Myometrial cell (primary cell): ENCODE measurements at places on chromosomes 1 and 21. TPM values are rescaled to one million over a fixed set of nuclear protein-coding genes. Genes with fewer than 3 reads are reported as not detected.

Gene NBPF6
- not detected in 2 replicates for total RNA-seq

Gene G0S2
- 57.6 and 76.7 TPM in 2 replicates for total RNA-seq

Gene IQCC
- 1.4 and 2.1 TPM in 2 replicates for total RNA-seq

Gene TGFB2
- 2.3 and 3.0 TPM in 2 replicates for total RNA-seq

Gene MAPKAPK2
- 50.3 and 53.9 TPM in 2 replicates for total RNA-seq

Gene CFHR1
- 0.29 TPM in 1 of 2 replicates, not detected in the other for total RNA-seq

Gene LAMC2
- total RNA-seq: 0.58 and 1.6 TPM in 2 replicates

Gene ZNF687
- total RNA-seq: 15.1 and 24.5 TPM in 2 replicates

Gene DMBX1
- total RNA-seq: not detected in 2 replicates

Gene HSPA13
- 39.8 and 49.3 TPM in 2 replicates for total RNA-seq

Gene PDPN
- 2.5 and 4.6 TPM in 2 replicates for total RNA-seq

Gene CD101
- not detected in 2 replicates for total RNA-seq

Gene FYB2
- not detected in 2 replicates for total RNA-seq

Gene CD2
- total RNA-seq: not detected in 2 replicates

Gene CDKN2C
- total RNA-seq: 28.9 and 40.4 TPM in 2 replicates

Gene BLZF1
- 28.7 and 33.7 TPM in 2 replicates for total RNA-seq

Gene SPATA1
- total RNA-seq: not detected in 2 replicates

Gene CTSK
- total RNA-seq: 74.1 and 82.6 TPM in 2 replicates
